ENCODE measurements at places on chromosomes 5 and 9.

GRCh38 chr5:53974021-53974420 lies 336.4 kb downstream of the ARL15 start:
- DNase-seq, result no peak

DNA sequence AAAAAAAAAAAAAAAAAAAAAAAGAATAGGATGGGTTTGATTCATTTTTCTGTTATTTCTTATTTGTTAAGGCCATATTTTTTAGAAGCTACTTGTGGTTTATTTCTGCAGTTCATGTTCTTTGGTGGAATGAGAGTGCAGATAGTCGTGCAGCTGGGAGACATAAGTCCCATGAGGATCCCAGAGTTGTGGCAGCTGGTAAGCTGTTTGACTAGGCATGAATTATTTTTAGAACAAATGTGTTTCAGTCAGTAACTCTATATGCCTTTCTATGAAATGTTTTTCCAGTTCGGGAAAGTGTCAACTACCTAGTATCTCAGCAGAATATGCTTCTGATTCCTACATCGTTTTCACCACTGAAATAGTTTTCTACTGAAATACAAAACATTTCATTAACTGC lies 5.0 kb upstream of the NIPSNAP3B start:
- DNase-seq, result no peak

DNA sequence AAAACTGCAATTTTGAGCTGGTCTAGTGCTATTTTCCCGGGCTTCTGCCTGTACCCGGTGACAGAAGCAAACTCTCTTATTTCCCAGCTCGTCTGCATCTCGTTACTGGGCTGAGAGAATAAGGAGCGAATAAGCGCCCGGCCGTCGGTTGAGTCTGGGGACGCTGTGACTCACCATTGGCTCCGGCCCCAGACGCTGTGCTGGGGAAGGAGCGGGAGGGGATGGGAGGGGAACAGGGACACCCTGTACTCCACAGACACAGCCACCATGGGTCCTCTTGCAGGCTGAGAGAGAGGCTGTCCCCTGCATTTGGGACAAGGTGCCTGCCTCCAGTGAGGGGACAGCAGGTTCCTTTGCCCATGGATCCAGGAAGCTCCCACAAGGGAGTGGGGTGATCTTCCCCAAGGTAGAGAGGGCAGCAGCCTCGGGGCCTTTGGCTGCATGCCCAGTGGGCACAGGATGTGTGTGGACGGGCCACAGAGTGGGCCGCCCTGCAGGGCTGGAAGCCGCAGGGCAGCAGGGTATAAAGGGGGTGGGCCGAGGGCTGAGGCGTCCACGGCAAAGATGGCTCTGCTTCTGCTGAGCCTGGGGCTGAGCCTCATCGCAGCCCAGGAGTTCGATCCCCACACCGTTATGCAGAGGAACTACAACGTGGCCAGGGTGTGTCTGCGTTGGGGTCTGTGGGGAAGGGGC lies at the start of gene LCN9:
Gene LCN9 (plus strand): TSS at position 552 of the 693 bp plus-strand sequence. CDS start 13 bp downstream, at position 565.
- DNase-seq, result no peak

DNA sequence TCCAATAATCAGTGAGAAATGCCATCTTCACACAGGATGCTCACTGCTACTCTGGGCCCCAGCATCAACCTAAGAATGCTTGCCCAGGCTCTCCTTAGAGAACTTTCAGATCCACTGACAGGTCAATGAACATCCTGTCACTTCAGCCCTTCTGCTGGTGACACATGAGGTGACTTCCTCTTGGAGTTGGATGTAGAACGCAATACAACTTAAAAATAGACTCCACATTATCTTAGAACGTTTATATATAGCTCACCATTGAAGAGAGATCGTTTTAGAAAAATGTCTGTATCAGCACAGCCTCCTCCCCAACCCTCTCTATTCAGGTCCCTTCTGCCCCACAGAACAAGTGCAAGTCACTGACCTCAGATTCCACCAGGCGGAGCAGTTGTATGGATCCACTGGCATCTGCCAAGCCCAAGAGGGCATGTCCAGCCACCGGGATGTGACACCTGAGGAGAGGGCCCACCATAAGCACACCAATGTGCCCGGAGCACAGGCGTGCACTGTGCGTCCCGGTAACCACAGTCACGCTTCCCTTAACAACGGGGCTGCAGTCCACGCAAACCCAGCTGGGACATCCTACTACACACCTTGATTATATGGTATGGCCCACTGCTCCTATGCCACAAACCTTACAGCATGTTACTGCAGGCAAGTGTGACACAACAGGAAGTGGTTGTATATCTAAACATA lies 2.9 kb downstream of the DPH7 start:
- DNase-seq, result no peak

- no peak for DNase-seq
These were observed 71.6 kb downstream of the GCNT1 start for GRCh38 chr9:76530458-76531110.

DNA sequence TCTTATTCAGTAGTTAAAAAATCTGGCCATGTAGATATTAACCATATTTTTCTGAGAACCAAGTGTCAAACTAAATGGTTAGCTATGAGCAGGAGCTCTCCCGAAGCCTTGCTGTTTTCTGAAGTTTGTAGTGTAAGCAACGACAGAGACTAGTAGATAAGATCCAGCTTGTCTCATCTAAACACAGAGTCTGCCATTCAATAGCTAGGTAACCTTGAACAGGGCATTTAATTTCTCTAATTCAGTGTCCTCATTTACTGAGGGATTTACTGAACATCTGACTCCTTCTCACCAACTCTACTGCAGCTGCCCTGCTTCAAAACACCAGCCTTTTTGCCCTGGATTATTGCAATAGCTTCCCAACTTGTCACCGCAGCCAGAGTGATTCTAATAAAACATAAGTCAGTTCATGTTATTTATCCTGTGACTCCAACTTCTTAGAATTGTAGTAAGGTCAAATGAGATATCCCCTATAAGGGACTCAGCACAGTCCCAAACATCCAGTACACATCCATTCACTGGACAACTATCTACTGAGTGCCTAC lies 337.0 kb downstream of the PLK2 start:
- DNase-seq, result no peak

GRCh38 chr5:131268758-131269370 lies 5.0 kb downstream of the CDC42SE2 start:
- no peak for DNase-seq

GRCh38 chr5:65809817-65810531 lies 88.0 kb downstream of the NLN start:
- DNase-seq, result no peak

- DNase-seq, result no peak
These were observed 23.3 kb upstream of the PRDM9 start for GRCh38 chr5:23484096-23484495.

DNA sequence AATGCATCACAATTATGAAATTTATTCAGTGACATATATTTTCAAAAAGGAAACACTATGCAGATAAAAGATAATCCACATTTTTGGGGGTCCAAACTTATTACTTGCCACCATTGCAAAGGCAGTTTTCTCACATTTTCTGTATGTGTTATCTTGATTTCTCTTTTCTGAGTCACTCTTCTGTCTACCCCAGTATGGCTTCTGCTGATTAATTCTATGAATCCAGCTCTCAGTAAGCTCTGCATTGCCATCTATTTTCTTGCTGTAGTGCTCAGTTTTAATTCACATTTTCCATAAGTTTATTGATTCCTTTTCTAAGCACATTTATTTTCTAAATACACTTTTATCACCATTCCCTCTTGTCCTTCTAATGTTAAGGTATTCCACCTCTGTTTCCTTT lies 1.7 kb downstream of the IFNA10 start:
- no peak for DNase-seq

GRCh38 chr5:60727033-60727679 lies 27.2 kb upstream of the DEPDC1B start:
- no peak for DNase-seq

- DNase-seq, result no peak
These were observed 961 bp downstream of the DPP7 start for GRCh38 chr9:137113385-137114159.

DNA sequence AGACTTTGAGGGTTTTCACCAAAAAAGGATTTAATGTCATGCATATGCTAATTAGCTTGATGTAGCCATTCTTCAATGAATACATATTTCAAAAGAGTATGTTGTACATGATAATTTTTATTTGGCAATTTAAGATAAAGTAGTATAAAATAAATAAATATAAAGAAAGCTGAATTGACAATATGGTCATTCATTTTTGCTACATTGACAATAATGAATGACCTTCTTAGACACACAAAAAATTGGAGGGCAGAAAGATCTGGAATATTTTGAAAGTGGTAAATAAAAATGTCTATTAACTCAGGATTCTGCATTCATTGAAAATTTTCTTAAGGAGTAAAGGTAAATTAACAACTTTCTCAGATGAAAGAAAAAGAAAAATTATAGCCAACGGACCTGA lies 324.8 kb upstream of the FTMT start:
- DNase-seq, result no peak

GRCh38 chr5:78983601-78984438 lies 1.3 kb downstream of the ARSB start:
- DNase-seq, result no peak

DNA sequence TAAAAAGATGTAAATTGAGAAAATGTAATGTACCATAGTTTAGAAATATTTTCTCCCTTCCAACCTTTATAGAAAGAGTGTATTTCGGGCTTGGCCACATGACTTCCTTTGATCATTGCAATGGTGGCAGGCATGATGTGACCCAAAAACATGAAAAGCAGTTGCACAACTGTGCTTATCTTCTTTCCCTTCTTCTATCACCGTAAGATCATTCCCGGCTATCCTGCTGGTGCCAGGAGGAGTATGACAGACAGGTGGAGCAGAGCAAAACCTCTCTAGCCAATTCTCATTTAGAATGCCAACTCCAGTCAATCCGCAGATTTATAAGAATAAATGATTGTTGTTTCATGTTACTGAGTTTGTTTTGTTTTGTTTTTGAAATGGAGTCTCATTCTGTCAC lies 10.6 kb upstream of the TESK1 start:
- no peak for DNase-seq

- no peak for DNase-seq
These were observed 42.2 kb upstream of the LCP2 start for GRCh38 chr5:170339780-170340167.

Data from CD4-positive, alpha-beta T cell treated with Interleukin-15 for 1 hour (primary cell).